ENCODE measurements at places on chromosomes 11 and 22. TPM values are rescaled to one million over a fixed set of nuclear protein-coding genes. Genes with fewer than 3 reads are reported as not detected.

- DNase-seq = no peak
- no peak overlapping the region for H3K27ac ChIP-seq
- no peaks in the 10 kb centered on the region for H3K36me3 ChIP-seq
- no peaks in the 10 kb centered on the region for H3K4me1 ChIP-seq
- H3K4me3 ChIP-seq = no peak overlapping the region
These were observed 116.9 kb downstream of the TRIM29 start for GRCh38 chr11:120020981-120021380.

DNA sequence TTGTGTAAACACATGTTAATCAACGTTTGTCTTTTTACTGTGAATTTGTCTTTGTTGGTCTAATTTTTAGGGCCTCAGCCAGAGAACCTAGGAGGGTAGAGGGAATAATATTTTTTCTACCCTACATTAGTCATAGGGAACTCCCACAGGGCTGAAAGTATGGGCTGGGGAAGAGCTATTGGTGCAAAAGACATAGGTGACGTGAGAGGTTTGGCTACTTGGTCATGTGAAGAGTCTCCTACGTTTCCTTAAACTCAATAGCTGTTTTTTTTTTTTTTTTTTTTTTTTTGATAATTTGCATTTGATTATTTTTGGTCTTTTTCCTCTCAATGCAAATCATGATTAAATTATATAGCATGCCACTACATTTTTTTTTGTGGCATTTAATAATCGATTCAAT lies 15.9 kb upstream of the MMP7 start:
- H3K4me1 ChIP-seq = no peaks in the 10 kb centered on the region
- H3K4me3 ChIP-seq = no peak overlapping the region
- no peak overlapping the region for H3K27ac ChIP-seq
- DNase-seq = no peak
- H3K27me3 ChIP-seq = no peaks in the 10 kb centered on the region
- H3K36me3 ChIP-seq = no peaks in the 10 kb centered on the region

GRCh38 chr11:130580372-130580771 lies 131.9 kb downstream of the ADAMTS15 start:
- peak overlapping the region; percentile 57 for H3K27ac ChIP-seq
- H3K4me1 ChIP-seq = peaks cover 31% of the 10 kb centered on the region
- H3K4me3 ChIP-seq = no peak overlapping the region
- H3K36me3 ChIP-seq = no peaks in the 10 kb centered on the region
- no peak for DNase-seq

DNA sequence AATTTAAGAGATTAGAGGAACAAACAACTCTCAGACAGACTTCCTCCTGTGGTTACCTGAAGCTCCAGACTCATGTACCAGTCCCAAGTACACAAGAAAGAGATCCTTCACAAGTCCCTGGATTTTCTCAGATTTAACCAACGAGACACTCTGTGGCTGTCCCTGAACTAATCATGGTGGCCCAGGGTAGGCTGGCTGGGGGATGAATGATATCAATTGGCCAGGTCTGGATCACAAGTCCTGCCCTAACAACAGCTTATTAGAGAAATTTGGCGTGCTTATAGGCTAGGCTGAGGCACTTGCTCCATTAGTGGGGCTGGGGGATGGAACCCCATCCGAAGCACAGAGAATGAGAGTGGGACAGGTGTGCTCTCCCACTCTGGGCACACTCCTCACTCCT lies 22.1 kb downstream of the HEPHL1 start:
- no peak overlapping the region for H3K4me3 ChIP-seq
- H3K36me3 ChIP-seq = no peaks in the 10 kb centered on the region

- H3K4me1 ChIP-seq = peaks cover 8% of the 10 kb centered on the region
- H3K27ac ChIP-seq = no peak overlapping the region
- H3K36me3 ChIP-seq = peaks cover 16% of the 10 kb centered on the region
- H3K4me3 ChIP-seq = no peak overlapping the region
- H3K27me3 ChIP-seq = no peaks in the 10 kb centered on the region
- DNase-seq = no peak
These were observed 56.0 kb downstream of the PISD start for GRCh38 chr22:31605851-31606585.

OR52R1 gene
- total RNA-seq = not detected
